Activated CD4-positive, alpha-beta T cell treated with anti-CD3 and anti-CD28 coated beads for 4 hours (primary cell): ENCODE measurements at places on chromosomes 12 and 14.

DNA sequence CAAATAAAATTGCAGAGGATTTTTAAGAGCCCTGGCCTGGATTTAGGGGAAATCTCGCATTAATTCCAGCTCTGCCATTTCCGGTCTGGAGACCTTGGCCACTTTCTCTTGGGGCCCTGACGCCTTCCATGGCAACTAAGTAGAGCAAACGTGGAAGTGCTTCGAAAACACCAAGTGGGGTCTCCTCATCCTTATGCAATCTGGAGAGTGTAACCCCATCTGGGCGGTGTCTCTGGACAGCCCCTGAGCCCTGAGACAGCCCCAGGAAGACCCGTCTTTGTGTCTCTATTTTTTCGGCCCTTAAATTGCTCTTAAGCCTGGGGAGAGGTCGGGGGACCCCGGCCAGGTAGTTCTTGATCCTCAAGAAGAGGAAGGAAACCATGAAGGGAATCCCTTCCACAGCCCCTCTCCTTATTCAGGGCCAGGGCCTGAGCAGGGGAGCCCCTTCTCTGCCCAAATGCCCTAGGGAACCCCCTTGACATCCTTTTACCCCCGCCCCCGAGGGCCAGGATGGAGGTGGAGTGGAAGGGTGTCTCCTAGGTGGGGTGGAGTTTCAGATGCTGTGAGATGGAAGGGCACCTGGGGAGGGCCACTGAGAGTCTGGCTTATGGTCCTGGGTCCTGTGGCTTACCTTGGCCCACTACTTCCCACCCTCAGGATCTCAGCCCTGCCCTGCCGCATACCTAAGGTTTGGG, 17.6 kb upstream of the NR4A1 start:
- no peak for DNase-seq

DNA sequence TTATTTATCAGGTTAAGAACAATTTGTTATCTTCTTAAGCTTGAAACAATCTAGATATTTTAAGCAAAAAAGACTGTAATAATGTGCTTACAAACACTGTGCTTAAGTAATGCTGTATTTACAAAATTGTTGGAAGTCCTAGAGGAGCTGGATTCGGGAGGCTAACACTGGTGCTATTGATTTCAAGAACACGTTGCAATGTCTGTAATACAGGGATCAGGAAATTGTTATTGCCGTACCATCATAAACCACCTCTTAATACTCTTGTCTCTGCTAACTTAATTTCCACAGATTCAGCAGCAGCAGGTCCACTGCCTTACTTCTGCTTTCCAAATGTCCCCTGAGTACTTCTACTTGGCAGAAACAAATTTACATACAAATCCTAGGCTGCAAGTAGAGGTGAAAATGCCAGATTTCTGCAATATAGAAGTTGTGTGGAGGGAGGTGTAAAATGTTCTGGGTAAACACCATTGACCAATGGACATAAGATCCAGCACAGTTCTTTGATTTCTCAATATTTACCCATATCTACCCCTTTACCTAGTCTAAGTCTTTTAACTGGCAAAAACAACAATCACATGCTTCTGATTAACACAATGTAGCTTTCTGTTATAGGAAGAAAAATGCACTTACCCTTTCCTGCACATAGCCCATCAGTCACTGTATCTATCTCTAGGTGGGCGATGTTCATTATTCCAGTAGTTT, 663.4 kb downstream of the TMTC2 start:
- DNase-seq: no peak

- no peak for DNase-seq
These were observed 10.3 kb downstream of the ZFYVE21 start for GRCh38 chr14:103725739-103726395.

DNA sequence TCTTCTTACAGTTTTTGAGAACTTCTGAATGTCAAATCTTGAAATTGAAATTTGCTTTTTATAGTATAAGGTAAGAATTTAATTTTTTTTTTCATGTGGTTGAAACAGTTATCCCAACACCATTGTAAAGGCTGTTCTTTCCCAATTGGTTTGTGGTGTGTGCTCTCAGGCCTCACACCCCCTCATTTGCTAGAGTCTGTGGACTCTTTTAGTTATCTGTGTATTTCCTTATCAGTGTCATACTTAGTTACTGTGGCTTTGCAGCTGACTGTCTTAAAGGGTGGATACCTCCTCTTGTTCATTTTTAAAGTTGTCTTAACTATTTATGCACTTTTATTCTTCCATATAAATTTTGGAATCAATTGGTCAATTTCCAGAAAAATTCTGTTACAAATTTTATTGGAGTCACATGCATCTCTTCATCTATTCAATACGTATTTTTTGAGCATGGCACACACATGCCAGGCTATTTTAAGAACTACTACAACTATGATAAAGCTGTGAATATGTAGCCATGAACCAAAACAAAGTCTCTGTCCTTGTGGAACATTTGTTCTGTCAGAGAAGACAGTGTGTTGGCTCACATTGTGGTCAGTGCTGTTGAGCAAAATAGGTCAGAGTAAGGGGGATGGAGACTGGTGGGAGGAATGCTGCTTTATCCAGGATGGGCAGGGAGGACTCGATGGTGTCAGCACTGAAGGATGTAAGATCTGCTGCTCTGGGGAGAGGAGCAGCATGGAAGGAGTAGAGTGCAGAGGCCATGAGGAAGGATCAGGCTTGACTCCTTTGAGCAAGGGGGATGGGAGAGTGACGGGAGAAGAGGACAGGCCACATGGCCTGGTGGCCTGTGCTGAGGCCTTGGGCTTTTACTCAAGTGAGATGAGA, 24.1 kb downstream of the FGF23 start:
- no peak for DNase-seq

- DNase-seq: no peak
These were observed 1170.7 kb downstream of the FSCB start for GRCh38 chr14:43336351-43336750.

- no peak for DNase-seq
These were observed 61.7 kb upstream of the RFLNA start for GRCh38 chr12:124233041-124233796.

GRCh38 chr12:103858953-103859601, 18.0 kb upstream of the NT5DC3 start:
- no peak for DNase-seq

DNA sequence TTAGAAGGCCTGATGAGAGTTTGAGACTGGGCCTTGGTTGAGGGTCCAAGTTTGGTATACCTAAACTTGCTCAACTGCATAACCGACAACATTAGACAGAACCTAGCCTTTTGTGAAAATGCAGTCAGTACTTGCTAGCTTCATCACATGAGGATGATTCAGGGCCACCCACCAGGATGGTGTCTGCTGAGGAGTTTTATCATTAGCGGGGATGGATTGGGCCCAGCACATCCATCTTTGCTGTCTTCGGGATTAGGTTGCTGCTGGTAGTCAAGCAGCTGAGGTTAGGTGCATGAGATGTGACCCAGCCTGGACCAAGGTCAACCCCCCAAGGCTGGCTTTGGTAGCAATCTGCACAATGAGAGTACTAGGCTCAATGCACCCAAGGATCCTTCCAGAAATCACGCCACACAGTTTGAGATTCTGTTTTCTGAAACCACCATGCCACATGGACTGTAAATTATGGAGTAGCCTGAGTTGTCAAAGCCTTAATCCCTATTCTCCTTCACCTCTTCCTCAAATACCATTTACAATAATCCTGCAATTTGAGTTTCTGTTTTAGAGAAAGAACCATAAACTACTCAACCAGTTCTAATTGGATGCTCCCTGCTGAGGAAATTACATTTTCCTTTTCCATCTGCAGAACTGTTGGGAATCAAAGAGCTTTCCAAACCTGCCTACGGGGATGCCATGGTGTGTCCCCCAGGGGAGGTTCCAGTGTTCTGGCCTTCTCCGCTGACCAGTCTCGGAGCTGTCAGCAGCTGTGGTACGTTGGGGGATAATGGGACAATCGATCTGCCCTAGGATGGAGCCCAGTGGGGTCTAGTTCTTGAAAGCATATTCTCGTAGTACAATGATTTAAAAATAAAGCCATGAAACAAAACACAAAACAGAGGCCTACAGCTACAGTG, 61.7 kb downstream of the DGLUCY start:
- DNase-seq: no peak

- DNase-seq: no peak
These were observed 21.3 kb downstream of the CLEC2A start for GRCh38 chr12:9910716-9911421.

DNA sequence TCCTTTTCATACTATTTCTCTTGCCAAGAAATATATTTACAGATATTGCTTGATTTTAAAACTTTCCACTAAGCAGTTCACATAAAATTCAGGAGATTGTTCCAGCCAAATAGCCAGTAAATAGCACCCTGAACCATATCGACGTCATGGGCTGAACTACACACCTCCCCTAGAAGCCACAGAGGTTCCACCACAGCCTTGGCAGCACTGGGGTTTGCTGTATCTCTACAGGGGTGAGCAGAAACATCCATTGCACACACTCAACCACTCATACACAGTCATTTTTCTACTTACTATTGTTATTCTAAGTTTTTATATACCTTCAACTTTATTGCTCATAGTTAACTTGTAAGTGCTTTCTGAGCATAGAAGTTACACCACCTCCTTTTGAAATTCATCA, 8.1 kb upstream of the EIF2S3B start:
- no peak for DNase-seq

DNA sequence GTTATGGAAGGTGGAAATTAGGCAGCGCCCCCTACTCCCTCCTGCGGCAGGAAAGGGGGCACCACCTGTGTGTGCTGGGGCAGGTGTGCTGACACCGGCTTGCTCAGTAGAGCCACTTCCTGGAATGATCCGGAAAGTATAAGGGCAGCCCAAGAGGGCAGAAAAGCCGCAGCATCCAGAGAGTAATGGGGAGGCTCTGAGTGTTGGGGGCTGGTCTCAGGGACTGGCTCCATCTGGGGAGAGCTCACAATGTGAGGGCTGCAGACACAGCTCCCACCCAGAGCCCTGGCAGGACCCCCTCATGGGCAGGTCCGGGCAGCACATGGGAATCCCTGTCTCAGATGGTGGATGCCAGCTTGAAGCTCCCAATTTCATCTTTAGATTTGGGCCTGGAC, 187.6 kb upstream of the C14orf180 start:
- DNase-seq: no peak

DNA sequence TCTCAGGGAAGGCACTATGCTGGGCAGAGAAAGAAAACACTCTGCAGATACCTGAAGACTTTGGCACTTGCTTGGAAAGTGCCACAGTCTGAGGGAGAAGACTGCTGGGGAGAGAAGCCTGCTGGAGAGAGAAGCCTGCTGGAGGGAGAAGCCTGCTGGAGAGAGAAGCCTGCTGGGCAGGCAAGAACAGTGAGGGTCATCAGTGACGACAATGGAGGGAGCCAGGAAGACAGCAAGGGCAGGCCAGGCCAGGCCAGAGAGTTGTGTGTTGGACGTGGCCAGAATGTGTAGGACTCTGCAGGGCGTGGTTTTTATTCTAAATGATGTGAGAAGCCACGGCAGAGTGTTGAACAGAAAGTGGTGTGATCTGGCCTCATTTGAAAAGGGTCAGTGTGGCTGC, 185.3 kb upstream of the ABCD2 start:
- DNase-seq: no peak

DNA sequence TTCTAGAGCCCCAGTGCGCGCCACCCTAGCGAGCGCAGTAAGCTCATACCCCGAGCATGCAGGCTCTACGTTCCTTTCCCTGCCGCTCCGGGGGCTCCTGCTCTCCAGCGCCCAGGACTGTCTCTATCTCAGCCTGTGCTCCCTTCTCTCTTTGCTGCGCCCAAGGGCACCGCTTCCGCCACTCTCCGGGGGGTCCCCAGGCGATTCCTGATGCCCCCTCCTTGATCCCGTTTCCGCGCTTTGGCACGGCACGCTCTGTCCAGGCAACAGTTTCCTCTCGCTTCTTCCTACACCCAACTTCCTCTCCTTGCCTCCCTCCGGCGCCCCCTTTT, 791 bp downstream of the TMEM233 start:
- DNase-seq: no peak

DNA sequence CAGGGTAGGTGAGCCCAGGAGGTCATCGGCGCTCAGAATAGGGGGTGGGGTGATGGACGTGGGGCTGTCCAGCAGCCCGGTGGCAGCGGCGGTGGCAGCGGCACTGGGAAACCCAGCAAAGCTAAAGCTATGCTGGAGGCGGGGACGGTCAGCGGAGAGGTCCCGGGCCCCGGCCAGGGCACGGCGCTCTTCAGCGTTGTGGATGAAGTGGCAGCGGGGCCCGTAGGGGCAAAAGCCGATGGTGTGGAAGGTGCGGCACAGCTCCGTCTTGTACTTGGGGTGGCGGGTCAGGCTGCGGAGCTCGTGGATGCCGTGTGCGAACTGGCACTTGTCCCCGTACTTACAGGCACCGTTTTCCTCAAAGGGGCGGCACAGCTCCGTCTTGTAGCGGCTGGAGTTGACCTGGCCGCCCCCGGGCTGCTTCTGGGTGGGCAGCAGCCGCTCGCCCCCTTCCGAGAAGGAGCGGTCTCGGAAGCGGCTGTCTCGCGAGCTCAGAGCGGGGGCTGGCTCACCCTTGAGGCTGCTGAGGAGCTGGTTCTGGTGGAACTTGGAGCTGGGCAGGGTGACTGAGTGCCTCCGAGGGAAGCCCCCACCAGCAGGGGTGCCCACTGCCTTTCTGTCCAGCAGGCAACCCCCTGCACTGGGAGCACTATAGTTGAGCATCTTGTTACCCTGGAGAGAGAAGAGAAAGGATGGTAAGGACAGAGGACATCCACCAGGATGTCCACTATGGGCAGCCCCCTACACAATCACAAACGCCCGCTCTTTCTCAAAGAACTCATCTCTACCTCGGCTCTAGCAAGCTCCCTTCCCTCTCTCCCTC, 2.8 kb downstream of the ZFP36L1 start:
- no peak for DNase-seq

GRCh38 chr12:95446506-95446900, 27.4 kb upstream of the METAP2 start:
- DNase-seq: no peak

DNA sequence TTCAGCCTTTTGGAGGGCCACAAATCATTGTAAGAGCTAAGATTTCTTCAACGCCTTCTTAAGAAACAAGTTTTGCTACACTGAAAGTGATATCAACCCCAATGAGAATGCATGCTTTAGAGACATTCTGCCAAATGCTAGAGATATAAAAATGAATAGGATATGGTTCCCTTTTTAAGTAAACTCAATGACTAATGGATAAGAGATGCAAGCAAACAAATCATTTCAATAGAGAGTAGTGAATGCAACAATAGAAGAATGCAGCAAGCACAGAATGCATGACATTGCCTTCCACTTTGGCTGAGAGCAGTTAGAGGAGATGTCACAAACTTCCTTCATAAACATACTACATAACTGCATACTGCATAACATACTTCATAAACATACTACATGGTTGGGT, 116.4 kb downstream of the PDZRN4 start:
- DNase-seq: no peak

DNA sequence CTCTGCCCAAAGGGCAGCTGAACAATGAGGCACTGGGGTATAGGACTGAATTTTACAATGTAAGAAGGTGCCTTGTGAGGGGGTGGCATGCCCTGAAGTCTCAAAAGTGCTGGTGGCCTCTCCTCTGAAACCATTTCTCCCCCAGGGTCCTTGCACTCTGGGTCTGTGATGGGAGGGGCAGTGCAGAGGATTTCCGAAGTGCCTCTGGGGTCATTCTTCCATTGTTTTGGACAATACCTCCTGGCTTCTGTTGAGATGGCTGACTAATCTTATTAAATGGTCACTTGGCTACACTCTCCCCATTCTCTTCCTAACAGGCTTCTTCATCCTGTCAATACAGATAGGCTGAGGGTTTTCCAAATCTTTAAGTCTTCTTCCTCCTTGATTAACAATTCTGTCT, 59.3 kb downstream of the UNC79 start:
- no peak for DNase-seq
